Brain pericyte (primary cell): ENCODE measurements at places on chromosomes 6 and 20.
A peak's percentile ranks its signal among the peaks of the same experiment; 100 is the strongest.

DNA sequence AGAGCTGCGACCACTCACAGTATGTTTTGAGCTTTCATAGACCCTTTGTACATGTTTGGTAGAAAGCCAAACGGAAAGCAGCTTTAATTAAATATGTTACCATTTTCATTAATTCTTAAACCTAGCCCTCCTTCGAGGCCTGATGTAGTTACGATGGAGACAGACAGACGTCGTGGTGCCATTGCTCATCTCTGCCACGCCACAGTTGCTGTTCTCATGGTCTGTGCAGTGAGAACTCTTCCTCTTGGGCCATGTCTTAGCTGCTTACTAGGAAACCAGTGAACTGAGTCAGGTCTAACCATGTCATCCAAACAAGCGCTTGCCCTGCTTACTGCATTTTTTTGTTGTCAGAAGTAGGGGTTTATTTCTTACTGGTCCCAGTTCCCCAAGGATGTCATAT is 62.8 kb downstream of the SNX9 start:
- no peak for DNase-seq

DNA sequence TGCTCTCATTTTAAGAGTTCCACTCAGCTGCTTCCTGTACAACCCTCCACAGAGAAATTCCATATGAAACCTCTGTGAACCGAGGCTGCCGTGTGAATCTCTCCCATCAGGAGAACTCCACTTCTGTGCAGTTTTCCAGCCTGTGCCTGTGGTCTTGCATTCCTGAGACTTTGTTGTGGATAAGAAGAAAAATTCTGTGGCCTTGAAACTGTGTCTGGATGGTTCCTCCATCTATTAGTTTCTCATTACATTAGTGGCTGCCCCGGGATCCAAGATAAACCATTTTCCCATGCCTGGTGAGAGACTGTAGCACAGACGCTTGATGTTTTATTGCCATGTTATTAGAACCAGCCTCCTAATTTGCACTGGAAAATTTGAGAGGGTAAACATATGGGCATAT is 40.8 kb upstream of the TIAM2 start:
- DNase-seq: no peak

DNA sequence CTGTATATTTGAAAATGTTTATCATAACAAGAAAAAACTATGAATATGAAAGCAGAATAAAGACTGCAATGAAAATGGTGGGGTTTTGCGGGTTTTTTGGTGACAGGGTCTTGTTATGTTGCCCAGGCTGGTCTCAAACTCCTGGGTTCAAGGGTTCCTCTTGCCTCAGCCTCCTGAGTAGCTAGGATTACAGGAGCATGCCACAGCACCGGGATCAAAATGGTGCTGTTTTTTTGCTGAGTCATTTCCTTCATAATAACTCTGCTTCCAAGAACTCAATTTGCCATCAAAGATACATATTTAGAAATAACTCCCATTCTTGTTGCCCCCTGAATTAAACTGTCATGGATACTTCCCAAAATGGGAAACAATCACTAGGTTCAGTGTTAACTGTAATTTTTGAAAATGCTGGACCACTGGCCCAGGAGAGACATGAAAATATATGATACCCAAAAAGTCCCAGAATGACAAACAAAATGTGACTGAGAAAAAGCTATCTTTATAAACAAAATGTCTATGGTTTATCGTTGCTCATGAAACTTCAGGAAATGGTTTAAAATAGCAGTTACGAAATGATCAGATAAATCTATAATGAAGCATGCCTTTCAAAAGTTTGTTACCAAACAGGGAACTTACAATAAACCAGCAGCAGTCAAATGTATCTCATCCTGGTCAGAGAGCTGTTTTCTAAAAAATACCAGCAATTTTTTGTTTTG is 32.2 kb downstream of the ILRUN start:
- no peak for DNase-seq

GRCh38 chr20:19860737-19861136 is 102.7 kb downstream of the RIN2 start:
- DNase-seq: no peak

DNA sequence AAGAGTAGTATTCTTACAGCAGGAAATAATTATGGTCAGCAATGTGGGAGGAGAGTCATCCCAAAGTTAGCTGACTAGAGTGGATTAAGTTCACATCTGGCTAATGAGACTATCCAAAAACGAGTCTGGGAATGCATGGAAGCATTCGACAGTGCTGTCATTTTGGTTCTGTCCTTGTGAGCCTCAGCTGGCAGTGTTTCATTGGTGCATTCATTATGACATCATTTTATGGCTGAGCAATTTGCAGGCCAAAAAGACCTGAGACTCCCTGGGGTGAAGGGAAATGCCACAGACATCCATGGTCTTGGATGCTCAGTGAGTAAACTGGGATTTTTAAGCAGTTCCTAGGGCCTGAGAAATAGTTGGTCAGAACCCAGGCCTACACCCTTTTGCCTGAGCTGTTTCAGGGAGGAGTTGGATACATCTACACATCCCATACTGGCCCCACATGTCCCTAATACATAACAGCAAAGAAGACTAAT is 196.4 kb upstream of the CCN2 start:
- no peak for DNase-seq

- DNase-seq: peak; percentile 8
These were observed 1.1 kb downstream of the GJA10 start for GRCh38 chr6:89895276-89895874.

GRCh38 chr6:13769034-13769654 is 45.2 kb downstream of the MCUR1 start:
- DNase-seq: no peak

DNA sequence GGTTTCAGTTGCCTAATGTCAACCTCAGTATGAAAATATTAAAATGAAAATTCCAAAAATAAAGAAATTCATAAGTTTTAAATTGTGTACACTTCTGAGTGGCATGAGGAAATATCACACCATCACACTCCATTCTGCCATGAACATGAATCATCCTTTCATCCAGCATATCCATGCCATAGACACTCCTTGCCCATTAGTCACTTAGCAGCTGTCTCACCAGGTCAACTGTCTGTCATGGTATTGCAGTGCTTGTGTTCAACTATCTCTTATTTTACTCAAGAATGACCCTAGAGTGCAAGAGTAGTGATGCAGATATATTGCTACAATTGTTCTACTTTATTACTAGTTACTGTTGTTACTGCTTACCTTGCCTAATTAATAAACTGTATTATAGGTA is 712.4 kb downstream of the EPHA7 start:
- DNase-seq: no peak

DNA sequence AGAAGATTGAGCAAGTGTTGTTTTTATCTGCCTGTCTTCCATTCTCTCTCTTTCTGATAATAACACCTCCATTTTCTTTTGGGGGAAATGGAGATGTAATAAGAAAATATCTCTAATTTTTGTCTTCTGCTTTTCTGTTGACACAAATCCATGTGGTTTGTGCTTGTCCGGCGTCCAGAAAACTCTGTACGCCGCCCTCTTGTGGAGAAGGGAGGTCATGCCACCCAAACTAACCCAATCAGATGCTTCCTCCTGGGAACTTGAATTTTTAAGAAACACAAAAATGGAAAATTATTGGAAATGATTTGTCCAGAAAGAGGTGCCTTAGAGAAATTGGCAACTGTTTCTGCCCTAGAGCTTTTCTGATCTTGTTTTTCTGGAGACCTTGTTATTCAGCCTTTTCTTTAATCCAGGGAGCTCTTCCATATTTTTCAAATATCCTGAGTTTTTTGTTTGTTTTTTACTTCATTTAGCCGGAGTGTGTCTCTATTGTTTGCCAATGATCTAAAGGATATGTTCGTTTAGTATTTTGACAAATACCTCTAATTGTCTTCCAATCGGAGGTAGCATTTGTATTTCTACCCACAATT is 17.8 kb upstream of the FNDC1 start:
- peak; percentile 27 for DNase-seq

GRCh38 chr20:57619051-57619831 is 985 bp downstream of the ZBP1 start:
- no peak for DNase-seq

DNA sequence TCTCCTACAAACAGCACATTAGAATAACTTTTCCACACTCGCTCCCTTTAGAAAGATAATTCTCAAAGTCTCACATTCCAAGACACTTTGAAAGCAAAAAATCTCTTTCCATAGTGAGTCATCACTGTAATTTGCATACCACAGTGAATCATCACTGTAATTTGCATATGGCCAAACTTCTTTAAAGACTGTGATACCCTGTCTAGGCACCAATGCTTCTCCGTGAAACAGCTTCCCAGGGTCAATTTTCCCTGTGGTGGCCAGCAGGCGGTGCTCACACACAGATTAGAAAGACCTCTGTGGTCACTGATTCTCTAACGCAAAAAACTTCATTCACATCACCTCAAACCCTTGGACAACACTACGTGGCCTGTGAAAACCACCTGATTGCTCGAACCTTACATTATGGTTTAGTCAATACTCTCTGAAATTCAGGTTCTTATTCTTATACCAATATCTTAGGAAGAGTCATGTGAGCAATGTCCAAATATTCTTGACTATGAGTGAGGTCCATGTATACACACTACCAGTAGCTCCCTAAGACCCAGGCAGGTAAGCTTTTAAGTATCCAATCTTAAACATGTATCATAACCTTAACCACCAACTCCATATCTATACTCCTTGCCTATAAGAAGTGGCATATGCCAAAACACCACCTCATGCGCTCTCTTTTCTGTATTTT is 78.5 kb upstream of the PHACTR1 start:
- no peak for DNase-seq

DNA sequence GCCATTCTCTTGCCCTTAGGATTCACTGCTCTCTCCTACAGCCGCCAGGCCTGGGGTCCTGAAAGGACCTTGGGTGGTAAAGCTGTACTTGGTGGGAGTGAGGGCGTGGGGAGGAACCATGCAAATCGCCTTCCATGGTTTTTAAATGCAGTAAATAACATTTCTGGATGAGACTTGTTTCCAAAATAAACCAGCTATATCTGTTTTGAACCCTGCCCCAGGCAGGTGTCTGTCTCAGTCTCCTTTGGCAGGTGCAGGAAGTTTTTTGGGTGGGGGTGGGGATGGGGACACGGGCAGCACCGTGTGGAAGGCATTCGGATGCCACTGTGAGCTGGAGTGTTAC is 14.3 kb downstream of the ITPA start:
- DNase-seq: no peak

DNA sequence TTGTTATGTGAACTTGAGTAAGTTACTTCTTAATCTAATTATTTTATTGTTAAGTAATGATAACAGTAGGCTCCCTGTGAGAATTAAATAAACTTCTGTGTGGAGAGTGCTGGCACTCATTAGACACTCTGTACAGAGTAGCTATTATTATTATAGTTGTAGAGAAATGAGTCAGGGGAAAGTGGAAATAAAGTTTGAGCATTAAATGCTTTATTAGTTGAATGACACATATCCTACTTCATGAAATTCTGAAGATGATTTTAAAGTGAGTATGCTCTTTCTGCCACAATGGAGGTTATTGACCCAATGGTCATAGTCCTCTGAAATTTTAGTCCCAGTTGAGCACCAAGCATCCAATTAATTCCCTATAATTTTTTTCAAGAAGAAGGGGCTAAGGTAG is 5.9 kb downstream of the ECI2 start:
- no peak for DNase-seq

DNA sequence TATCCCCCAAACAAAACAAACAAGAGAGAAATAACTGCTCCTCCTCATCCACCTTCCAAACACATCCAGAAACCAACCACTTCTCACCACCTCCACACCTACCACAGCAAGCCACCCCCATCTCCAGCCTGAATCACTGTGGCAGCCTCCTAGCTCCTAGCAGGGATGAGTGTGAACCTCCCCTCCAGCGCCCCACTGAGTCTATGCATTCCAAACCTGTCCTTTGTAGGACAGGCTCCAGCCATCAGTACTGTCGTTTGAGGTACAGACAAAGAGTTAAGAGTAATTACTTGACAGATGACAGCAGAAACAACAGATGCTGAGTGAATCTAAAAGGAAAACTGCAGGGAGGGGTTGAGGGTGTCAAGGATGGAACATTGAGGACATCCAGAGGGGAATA is 2.4 kb downstream of the METTL24 start:
- DNase-seq: no peak

DNA sequence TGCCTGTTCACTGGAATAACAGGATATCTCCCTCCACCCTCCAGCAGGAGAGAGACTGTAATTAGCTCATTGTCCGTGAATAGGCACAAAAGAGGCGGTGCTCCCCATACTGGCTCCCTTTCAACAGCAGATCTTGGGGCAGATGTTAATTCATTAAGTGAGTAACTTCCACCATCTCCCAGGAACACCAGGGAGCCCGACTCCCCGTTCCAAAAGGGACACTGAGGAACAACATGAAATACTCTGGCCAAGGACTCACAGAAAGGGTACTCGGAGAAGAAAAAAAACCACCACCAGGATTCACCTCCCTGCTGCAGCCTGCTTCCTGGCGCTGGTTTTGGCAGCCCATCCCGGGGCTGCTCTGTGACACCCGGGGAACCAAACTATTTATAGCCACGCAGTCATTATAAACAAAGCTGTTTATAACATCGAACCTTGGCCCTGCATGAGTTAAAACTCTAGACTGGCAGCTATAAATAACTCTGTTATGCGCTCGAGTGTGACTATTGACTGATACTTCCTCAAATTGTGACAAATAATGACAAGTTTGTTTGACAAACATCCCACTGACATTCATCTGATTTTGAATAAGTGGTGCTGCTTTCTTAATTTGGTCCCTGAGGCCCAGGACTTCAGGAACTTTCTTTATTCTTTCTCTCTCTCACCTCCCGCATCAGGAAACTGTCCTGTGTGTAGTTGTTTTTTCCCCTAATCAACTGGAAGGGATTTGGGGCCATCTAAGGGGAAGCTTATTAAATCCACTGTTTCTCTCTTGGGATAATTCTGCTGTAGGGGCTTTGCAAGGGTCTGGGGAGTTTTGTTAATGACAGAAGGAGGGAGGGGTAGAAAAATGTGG is 521.6 kb downstream of the CD83 start:
- no peak for DNase-seq

DNA sequence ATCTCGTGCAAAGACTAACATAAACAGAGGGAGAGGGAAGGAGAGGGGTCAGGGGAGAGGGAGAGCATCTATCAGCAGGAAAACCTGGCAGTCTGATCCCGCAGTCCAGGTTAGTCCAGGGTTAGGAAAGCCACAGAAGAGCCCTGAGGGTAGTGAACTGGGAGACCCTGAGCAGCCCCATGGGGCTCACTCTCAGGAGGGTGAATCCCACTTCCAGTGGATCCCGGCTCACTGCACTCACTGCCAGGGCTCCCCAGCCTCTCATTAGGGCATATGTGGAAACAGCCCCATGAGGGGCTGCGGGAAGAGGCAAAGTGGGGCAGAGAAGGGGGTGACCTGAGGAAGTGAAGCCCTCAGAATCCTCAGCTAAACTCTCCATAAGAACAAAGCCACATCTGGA is 329.9 kb downstream of the UBE3D start:
- DNase-seq: no peak

DNA sequence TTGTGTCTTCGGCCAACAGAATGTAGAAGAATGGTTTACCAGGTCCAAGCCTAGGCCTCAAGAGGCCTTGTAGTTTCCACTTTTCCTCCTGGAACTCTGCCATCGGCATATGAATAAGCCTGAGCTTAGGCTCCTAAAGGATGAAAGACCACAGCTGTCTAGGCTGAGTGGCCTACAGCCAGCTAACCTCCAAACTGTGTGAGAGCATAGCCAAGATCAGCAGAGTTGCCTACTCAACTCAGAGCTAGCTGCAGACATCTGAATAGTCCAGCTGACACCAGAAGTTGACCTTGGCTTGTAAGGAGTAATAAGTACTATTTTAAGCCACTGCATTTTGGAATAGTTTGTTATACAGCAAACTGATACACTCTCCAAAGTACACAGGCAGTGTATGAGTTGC is 52.6 kb upstream of the SMIM29 start:
- DNase-seq: peak; percentile 61

GRCh38 chr20:49563015-49563980 is 4.6 kb downstream of the PTGIS start:
- no peak for DNase-seq
